ENCODE measurements at places on chromosomes 2 and 18. TPM values are rescaled to one million over a fixed set of nuclear protein-coding genes. Genes with fewer than 3 reads are reported as not detected.

Gene CNGA3
- total RNA-seq, result not detected

Gene C1QL2
- total RNA-seq, result not detected

Gene CAPN14
- total RNA-seq, result 124 TPM

Gene ADAM17
- 21.5 TPM for total RNA-seq

Gene SESTD1
- total RNA-seq, result 22.9 TPM

DNA sequence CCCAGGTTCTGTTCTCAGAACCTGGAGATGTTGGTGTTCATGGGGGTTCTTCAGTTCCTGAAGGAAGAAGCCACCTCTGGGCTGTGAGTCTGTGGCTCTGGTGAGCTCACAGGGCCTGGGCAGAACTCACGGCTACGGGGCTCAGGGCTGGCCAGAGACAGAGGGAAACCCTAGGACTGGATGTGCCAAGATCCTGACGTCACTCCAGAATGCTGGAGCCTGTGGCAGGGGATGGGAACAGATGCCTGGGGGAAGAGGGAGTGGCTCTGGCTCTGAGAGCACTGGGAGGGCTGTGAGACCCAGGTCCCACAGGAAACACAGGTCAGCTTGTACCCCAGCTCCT, at the start of gene OTOF:
OTOF (minus strand) TSS at position 214 of the 343 bp plus-strand sequence.
- no peak for DNase-seq

GRCh38 chr2:127046579-127046978, 60.4 kb downstream of the BIN1 start:
- no peak for DNase-seq

DNA sequence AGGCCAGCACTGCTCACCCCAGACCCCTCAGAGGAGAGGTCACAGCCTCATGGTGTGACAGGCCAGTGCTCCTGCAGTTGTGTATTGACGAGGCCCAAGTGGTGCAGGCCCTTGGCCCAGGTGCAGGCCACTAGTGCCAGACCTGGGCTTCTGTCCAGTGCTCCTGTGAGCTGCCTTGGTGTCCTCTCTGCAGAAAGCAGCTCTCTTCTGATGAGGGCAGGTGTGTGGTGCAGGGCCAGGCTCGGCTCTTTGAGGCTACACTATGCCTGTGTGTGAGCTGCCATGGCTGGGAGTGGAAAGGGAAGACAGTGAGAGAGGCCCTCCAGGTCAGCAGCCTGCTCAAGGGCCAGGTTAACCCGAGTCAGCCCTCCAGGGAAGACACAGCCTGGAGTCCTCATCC, 17.1 kb downstream of the EHD3 start:
- DNase-seq, result no peak

- DNase-seq, result no peak
Observed at GRCh38 chr2:127431408-127432023, 13.3 kb downstream of the PROC start.

- DNase-seq, result no peak
Observed at GRCh38 chr2:106890606-106891005, 4.6 kb upstream of the ST6GAL2 start.

- DNase-seq, result no peak
Observed at GRCh38 chr2:101305035-101305434, 3.5 kb downstream of the RNF149 start.

GRCh38 chr2:204576362-204576979, 31.2 kb downstream of the PARD3B start:
- no peak for DNase-seq
